IPS-NIHi11 (cell line): ENCODE measurements at places on chromosomes 4 and X.

DNA sequence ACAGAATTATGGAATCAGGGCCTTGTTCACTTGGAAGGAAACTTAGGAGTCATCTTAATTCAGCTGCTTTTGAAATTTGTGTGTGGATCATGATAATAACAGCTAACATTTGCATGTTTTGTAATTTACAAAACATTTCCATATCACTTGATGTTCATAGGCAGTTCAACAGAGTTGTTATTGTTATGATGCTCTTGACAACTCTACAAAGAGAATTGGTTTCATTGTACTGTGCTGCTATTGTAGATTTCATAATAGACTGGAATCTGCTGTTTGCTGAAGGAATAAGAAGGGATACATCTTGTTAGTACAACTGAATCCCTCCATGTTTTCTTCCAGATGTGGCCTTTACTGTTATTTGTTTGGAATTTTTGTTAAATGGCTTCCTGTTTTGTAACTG, 83.5 kb downstream of the CNKSR2 start:
- no peak for DNase-seq

- no peak for DNase-seq
Measured at GRCh38 chr4:64940698-64941097, 531.4 kb upstream of the TECRL start.

- no peak for DNase-seq
Measured at GRCh38 chr4:1521821-1522361, 115.6 kb upstream of the NKX1-1 start.

- DNase-seq: no peak
Measured at GRCh38 chr4:120277391-120277790, 210.7 kb upstream of the MAD2L1 start.

GRCh38 chr4:174099712-174100111, 183.8 kb downstream of the FBXO8 start:
- DNase-seq: no peak

DNA sequence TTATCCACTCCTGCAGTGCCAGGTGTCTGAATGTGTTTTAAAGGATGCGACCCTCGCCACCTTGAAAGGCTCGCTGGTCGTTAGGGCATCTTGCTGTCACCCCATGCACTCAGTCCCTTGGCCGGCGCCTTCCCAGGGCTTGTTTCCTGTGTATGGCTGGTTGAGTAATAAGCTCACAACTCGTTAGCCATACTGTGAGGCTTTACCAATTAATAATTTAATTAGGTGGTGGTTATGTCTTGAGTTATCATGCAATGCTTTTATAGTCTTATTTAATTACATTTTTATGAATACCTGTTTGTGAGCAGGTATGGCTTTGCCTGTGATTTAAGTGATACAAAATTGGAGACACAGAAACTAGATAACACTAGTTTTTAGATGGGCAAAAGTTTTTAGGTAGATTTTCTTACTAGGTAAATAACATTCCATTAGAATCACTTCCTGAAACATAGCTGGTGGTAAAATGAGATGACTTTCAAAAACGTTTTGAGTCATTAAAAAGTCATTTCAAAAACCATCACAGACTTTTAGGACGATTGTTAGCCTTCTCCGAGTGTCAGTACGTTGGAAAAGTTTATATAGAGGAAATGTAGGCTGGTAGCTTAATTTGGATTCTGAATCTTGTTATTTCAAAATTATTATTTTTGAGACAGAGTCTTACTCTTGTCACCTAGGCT, 18.2 kb downstream of the PTTG2 start:
- no peak for DNase-seq

GRCh38 chr4:187127456-187127855, 403.8 kb upstream of the FAT1 start:
- no peak for DNase-seq

DNA sequence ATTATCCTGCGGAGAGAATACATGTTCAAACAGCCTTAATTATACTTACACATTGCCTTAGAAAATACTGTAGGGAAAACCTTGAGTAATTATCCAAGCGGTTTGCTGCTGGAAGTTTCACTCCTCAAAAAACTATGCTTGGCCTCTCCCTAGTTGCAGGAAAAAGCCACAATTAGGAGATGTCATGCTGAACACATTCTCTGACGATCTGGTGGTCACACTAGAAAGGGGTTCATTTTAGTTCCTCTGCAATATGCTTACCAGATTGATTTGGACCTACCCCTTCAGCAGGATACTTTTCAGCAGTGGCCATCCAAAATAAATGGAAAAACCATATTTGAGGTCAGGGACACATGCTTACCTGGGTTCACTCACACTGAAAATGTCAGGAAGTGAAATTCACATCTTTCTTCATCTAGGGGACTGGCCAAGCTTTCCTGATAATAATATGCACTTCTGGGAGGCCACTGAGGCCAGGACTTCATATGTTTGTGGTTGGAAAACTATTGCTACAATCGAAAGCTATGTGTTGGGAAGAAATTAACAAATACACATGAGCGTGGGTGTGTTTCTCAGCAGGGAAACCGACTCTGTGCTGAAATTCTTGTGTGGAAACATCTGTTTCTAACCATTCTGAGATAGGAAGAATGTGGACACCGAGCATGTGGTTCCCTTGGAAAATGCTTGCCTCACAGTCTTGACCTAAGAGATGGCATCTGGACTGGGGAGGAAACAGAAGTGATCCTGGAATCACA, 68.8 kb downstream of the ATXN3L start:
- DNase-seq: no peak

- no peak for DNase-seq
Measured at GRCh38 chrX:120446498-120446897, 22.6 kb downstream of the LAMP2 start.

- DNase-seq: no peak
Measured at GRCh38 chrX:154027022-154027402, 7.3 kb upstream of the IRAK1 start.

DNA sequence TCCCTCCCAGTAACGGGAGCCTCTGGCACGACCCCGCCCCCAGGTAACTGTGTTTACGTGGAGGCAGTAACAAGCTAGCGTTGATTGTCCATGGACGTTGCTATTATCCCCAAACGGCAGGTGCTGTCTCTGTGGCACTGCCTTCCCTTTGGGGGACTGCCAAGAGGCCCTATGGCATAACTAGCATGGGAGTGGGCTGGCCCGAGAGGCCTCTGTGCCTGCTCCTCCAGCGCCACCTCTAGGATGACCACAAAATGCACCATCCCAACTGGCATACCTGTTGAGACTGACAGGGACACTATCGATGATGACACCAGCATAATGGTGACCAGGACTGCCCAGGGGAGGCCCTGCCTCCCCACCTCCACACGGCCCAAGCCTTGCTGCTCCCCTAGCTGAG, 1.5 kb downstream of the SRPK3 start:
- peak; percentile 49 for DNase-seq

DNA sequence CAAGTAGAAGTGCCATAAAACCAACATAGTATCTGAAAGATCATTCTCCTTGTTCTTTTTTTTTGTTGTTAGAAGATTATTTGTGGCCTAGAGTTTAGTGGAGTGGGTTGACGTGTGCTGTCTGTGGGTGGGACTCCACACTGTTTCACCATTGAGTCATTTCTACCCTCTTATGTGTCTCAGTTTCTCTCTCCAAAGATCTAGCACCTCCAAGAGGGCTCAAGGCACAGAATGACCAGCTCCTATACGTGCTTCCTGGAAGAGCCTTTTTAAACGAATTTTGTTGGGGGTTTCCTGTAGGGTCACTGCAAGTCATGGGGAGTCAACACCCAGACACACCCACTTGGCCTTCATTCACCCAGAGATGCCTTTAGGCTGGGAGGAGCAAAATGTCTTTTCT, 150.1 kb downstream of the KLF8 start:
- DNase-seq: no peak

DNA sequence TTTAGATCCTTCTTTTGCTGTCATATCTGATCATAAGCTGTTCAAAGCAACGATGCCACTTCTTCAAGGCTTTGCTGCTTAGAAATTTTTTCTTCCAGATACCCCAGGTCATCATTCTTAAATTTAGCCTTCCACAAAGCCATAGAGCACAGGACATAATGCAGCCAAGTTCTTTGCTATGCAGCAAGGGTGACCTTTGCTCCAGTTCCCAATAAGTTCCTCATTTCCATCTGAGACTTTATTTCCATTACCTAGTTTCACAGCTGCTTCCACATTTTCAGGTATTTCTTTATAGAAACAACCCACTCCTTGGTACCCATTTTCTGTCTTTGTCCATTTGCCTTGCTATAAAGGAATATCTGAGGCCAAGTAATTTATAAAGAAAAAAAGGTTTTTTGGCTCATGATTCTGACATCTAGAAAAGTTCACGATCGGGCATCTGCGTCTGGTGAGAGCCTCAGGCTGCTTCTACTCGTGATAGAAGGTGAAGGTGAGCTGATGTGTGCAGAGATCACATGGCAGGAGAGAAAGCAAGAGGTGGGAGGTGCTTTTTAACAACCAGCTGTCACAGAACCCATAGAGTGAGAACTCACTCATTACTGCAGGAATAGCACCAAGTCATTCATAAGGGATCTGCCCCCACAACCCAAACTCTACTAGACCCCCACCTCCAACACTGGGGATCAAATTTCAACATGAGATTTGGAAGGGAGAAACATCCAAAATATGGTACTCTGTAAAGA, 11.8 kb upstream of the TASL start:
- DNase-seq: no peak

DNA sequence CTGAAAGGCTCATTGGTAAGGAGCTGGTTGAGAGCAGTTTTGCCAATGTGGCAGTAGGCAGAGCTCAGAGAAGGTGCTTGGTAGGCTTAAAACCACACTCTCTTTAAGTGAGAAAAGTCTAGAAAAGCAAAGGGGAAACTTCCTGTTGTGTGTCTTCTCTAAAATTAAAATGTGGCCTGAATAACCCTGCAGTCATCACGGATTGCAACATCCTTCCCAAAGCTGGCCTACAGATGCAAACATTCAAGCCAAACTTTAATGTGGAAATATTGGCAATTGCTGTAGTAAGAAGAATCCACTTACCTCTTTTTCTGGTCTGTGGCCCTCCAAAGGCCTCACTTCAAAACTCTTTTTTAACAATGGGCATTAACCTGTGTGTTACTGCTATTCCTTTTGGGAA, 348.5 kb downstream of the OPHN1 start:
- no peak for DNase-seq

- no peak for DNase-seq
Measured at GRCh38 chrX:38898261-38898660, 97.0 kb downstream of the MID1IP1 start.

DNA sequence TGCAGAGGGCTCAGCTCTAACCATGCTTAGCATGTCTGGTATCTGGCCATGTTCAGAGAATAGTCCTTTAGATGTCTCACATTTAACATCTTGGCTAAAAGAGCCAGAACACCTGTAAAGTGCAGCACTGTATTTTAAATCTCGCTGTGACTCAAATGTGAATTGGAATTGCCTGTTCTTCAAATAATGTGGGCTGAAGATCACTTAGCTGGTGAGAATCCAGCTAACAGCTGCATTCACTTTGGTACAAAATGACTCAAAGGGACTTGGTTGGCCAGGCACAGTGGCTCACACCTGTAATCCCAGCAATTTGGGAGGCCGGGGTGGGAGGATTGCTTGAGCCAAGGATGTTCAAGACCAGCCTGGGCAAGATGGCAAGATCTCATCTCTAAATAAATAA, 63.5 kb upstream of the PLAC8 start:
- no peak for DNase-seq

GRCh38 chr4:28248269-28248668, 1387.6 kb downstream of the STIM2 start:
- DNase-seq: no peak

GRCh38 chr4:93791570-93792195, 36.9 kb upstream of the ATOH1 start:
- DNase-seq: peak; percentile 66

- no peak for DNase-seq
Measured at GRCh38 chr4:74230902-74231499, 73.1 kb downstream of the MTHFD2L start.

GRCh38 chr4:149595500-149595899, 220.1 kb downstream of the IQCM start:
- DNase-seq: no peak

GRCh38 chr4:156137679-156138473, 184.2 kb upstream of the CTSO start:
- no peak for DNase-seq

GRCh38 chr4:78735697-78736096, 40.5 kb upstream of the BMP2K start:
- DNase-seq: no peak

DNA sequence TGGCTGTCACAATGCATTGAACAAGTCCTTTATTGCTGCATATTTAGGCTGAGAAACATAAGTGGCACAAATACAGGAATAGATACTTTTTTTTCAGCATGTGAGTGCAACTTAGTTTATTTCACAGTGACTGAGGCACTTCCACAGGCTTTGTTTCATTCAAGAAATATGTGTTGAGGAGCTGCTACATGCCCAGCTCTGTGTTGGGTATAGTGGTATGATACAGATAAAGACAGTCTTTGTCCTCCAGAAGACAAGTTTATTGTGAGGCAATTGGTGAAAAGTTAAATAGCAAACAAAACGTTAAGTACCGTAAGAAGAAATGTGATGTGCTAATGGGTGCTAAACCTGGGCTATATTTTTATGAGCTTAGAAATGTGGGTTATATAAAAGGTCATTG, 186.4 kb downstream of the SPRY1 start:
- DNase-seq: no peak

DNA sequence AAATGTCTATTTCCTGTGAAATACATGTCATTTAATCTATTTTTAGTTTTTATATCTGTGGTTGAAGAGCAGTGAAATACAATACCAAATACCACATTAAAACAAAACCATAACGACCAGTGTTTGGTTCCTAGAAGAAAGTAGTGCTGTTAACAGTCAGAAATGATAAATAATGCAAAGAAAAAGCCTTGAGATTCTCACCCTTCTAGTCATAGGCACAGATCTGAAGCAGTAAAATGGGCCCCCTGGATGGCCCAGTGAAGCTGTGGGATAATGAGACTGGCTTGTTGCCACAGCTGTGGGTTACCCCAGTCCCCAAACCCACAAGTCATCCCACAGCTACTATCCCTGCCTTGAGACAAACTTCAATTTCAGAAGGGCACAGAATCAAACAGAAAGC, 137.3 kb upstream of the RPL34 start:
- DNase-seq: no peak

GRCh38 chr4:25970226-25970675, 56.2 kb downstream of the SMIM20 start:
- DNase-seq: no peak

- no peak for DNase-seq
Measured at GRCh38 chrX:99722094-99722493, 688.0 kb downstream of the PCDH19 start.

GRCh38 chr4:6887591-6888371, 21.8 kb upstream of the TBC1D14 start:
- DNase-seq: no peak

DNA sequence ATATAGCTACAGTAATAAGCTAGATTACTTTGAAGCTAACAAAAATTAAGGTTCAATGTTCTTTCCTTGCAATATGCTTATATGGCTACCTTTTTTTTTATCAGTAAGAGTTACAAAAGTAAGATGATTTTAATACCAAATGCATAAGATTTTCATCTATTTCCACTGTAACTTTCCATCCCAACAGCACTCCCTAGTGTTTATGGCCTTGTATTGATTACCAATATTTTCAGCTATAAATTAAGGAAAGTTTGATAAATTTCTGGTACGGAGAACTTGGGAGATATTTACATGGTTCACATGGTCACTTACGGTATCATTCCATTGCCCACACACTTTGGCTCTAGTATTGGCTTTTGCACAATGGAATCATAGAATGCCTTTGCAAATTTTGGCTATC, 448.9 kb upstream of the PABPC4L start:
- no peak for DNase-seq

- DNase-seq: no peak
Measured at GRCh38 chr4:140122891-140123290, 31.1 kb downstream of the MAML3 start.

GRCh38 chr4:154984148-154984547, 203.1 kb downstream of the RBM46 start:
- DNase-seq: no peak
